ENCODE measurements at places on chromosomes 13 and 19.
A peak's percentile ranks its signal among the peaks of the same experiment; 100 is the strongest.

DNA sequence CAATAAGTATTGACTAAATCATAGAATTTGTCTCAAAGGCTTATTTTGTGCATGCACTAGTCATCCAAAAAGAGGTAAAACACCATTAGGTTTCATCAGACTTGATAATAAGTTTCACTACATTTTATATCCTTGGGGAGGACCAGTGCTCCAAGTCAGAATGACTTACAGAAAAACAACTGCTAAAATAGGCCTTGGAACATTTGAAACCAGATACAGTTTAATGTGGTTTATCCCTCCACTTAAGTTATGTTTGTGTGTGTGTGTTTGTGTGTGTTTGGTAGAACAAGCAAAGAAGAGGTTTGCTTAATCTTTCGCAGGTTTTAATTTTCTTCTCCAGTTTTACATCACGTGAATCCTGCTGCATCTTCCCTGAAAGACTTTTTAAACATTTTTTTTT, 570.9 kb downstream of the PCDH9 start:
- DNase-seq, result no peak

- peak; percentile 59 for DNase-seq
Observed at GRCh38 chr13:91346850-91347201, 661 bp upstream of the MIR17HG start.

DNA sequence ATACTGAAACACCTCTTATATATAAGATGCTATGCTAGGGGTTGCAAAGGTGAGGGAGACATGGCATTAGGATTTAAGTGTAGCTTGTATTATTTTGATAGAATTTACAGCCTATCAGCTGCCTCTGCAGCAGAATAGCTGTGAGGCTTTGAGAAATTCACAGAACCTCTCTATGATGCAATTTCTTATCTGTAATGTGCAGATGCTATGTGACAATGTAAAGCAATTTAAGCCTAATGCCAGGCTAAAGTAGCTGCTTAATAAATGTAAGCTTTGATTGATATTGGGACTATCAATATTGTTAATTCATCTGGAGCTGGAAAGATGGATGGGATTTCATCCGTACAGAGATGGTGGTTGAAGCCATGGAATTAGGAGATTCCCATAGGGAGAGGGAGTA, 1.6 kb downstream of the ADGRE3 start:
- DNase-seq, result no peak

GRCh38 chr13:82815791-82816190, 1066.5 kb downstream of the SLITRK1 start:
- no peak for DNase-seq

Data from activated naive CD4-positive, alpha-beta T cell treated with anti-CD3 and anti-CD28 coated beads, Interleukin-2, amount 50 U/mL, for 16 hours (primary cell).